ENCODE measurements at places on chromosomes 16 and 17.

DNA sequence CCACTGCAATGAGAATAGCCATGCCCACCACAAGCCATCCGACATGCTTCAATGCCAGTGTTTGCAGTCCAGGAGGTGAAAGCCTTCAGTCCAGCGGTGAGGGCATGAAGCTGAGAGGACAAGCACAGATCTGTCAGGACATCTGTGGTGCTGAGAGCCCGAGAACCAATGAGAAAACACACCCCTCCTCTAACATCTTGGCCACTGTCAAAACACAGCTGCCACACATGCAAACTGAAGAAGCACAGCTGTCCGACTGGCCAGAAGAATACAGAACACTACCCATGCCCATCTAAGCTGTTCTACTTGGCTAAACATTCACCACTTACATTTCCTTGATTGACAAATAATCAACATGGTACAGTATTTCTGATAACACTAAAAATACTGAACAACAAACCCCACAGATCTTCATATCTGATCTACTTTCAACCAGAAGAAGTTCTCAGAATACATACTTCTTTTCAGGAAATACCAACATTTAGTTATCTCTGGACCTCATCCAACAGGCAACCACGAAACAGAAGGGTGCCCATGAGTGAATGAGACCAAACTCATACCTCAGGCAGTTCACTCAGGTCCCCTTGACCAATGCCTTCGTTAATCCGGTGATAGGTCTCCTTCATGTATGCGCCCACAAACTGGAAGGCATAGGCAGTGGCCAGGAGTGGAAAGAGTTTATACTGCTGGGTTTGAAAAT lies 10.2 kb upstream of the FBF1 start:
- DNase-seq, result no peak

DNA sequence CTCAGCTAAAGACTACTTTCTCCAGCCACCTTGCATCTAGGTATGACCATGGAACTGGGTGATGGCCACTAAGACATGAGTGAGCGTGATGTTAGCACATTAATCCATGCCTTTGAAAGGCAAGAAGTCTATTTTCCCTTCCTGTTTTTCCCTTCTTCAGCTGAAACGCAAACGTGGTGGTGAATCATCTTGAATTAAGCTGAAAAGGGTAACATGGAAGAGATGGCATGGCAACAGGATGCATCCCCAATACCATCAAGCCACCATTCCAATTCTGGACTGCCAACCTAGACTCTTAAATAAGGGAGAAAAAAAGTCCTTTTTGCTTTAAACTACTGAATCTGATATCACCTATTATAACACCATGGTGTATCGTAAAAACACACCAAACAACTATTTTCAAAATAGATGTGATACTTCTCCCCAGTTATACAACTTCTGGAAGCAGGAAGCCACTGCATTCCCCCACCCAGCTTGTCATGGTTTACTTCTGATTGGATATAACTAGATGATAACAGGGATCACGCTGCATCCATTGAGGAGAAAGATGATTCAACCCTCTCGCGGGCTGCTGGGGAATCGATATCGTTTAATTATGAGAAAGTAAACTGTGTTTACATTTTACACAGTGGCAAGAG lies 368.6 kb downstream of the CDH13 start:
- no peak for DNase-seq

DNA sequence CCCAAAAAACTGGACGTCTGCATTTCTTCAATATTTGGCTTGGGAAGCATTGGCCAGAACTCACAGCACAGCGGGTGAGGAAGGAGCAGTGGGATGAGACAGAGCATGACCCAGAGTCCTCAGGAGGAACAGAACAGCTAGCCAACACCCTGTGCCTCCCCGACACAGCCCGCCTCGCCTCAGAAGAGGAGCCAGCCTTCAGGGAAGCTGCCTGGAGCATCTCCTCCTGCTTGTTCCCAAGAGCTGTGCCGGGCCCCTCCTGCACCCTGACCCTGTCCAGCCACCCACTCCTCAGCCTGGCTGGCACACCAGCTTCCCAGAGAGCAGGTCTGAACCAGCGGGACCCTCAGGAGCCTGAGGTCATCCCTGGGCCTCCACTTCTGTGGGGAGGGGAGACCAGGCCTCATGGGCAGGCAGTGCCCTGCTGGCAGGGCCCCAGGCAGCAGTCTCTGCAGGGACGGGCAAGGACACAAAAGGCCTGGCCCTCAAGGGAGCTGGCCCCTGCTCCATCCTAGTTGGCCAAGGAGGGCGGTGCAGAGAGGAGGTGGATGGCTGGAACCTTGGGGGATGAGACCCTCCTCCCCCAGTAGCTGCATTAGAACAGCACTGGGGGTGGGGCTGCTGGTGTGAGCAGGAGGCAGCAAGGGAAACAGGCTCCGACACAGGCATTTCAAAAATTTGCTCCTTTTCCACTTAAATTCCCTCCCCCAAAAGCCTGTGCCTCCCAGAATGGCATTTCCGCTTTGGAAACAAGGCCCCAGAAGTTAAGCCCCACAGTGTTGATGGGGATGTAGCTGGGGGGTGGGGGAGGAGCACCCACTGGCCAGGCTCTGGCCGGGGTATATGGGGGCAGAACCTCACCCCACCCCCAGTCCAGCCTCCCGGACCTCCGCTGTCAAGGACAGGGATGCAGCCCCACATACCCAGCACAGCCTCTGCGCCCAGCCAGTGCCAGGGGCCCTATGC lies 1.8 kb upstream of the BCAR1 start:
- DNase-seq, result no peak

- DNase-seq, result no peak
Measured at GRCh38 chr16:50395763-50396710, 27.2 kb upstream of the BRD7 start.

GRCh38 chr17:63525190-63525946 lies 2.2 kb downstream of the KCNH6 start:
- no peak for DNase-seq

- DNase-seq, result no peak
Measured at GRCh38 chr16:1786242-1787055, 3.7 kb downstream of the NUBP2 start.

GRCh38 chr16:56898847-56899246 lies 33.1 kb upstream of the HERPUD1 start:
- peak; percentile 32 for DNase-seq
